Activated T-cell treated with anti-CD3 and anti-CD28 coated beads, Interleukin-2, amount 50 U/mL, for 72 hours (primary cell): ENCODE measurements at places on chromosomes 2 and 18.

- no peak for DNase-seq
Observed at GRCh38 chr18:67550872-67551520, 34.5 kb upstream of the DSEL start.

GRCh38 chr2:192230889-192231453 lies 36.2 kb upstream of the TMEFF2 start:
- no peak for DNase-seq

- no peak for DNase-seq
Observed at GRCh38 chr18:38693104-38693503, 1127.5 kb upstream of the CELF4 start.

DNA sequence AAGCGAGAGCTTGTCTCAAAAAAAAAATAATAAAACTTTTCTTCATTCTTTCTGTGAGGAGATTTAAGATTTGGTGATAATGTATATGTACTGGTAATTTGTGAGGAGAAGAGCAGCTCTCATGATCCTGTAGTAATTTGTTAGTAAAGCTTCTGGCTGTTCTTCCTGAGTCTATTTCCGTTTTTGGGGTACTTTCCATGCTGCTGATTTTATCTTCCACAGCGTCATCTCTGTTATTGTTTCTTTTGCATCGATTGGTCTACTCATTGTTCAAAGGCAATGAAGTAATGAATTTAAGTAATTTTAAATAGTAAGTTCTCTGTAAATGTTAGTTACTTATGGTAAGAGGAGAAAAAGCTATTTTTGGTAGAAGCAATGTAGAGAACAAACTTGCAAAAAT lies 12.0 kb downstream of the NDUFAF7 start:
- no peak for DNase-seq

- no peak for DNase-seq
Observed at GRCh38 chr2:218999021-218999880, 6.0 kb upstream of the CRYBA2 start.

GRCh38 chr2:30038419-30038818 lies 108.4 kb upstream of the YPEL5 start:
- DNase-seq: no peak

DNA sequence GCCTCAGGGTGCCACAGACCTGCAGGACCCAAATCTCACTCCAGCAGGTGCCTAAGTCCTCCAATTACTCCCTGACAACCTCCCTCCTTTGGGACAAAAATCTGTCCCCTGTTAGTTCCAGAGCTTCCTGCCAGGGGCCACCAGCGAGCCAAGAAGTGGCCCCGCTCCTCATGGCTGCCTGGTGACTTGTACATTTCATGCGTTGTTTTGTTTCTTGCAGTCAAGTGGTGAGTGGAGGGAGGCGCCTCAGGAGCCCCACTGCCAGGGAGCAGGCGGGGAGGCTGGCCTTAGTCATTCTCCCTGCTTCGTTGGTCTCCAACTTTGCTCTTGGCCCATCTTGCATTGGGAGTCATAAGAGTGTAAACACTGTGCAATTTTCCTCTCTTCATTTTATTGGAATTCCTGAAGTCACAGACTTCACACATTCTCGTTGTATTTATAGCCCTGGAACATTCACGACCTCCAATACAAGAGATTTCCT lies 81.3 kb downstream of the KCNF1 start:
- no peak for DNase-seq

DNA sequence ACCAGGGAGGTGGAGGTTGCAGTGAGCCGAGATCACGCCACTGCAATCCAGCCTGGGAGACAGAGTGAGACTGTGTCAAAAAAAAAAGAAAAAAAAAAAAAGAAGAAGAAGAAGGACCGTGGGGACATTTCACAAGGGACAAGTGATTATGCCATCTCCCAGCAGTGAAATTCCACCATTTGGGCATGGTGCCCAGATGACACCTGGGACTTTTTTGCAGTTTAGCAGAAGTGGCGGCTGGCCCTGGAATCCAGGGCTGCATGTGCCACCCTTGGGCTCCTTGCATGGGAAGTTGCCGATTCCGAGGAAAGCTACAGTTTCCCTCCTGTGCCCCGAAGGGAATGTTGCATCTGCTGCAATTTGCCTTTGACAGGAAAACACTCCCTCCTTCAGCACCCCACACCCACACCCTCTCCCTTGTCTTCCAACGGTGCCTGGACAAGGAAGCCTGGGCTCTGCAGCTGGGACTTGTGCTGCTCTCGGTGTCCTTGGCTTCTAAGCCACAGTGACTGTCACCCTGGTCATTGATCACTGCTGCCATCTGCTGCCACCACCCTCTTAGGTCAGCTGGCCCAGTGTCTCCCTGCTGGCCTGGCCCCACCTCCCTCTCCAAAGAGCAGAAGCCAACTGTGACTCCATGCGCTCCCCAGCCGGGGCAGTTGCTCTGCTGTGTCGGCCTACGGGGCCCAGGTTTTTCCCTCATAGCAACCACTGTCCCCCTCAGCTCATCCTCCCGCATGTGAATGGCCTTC lies 56.4 kb upstream of the LRRC30 start:
- DNase-seq: no peak

- DNase-seq: no peak
Observed at GRCh38 chr2:98334439-98335078, 11.7 kb upstream of the CNGA3 start.

GRCh38 chr2:68569604-68570003 lies 73.8 kb upstream of the PROKR1 start:
- no peak for DNase-seq

DNA sequence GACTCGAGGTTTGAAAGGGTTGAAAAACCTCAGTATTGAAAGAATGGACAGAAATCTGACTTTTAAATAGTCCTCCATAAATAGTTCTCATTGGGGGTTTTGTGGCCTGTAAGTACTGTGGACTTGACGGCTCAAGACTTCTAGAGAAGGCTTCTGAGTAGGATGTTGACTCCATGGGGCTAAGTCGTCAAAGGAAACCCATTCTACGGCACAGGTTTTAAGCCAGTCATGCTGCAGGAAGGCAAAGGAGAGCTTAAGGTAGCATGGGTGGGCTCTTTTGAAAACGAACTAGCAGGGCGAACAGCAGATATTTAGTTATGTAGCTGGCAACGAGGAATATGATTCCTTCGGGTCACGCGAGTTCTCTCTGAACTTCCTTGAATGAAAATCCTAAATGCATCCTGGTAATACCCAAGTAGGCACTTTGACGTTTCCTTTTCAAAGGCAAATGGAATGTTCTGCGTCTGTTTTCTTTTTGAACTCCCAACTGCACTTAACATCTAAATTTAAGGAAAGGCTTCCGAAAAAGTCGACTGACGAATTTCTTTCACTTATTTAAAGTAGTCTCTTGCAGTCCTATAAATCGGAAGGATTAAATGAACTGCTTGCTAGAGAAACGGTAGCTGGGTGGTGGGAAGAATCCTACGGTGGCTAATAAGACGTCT lies 1.1 kb upstream of the NEDD4L start:
- no peak for DNase-seq

- peak; percentile 12 for DNase-seq
Observed at GRCh38 chr18:48230467-48231113, 178.6 kb downstream of the ZBTB7C start.

GRCh38 chr2:22817197-22817596 lies 567.8 kb upstream of the KLHL29 start:
- no peak for DNase-seq

DNA sequence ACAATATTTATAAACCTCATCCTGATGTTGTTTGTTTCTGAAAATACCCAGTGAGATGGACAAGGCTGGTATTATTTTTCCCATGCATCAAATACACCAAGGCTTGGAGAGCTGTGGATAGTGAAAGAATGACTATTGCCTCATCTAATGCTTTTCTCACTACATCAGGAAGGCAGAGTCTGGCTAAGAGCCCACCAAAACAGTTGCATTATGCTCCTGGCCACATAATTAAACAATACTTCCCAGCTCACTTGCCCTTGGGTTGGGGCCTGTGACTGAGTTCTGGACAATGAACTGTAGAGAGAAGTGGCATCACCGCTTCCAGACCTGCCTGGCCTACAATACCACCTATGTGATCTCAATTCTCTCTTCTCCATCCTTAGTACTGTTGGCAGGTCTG lies 46.4 kb upstream of the REEP1 start:
- no peak for DNase-seq

DNA sequence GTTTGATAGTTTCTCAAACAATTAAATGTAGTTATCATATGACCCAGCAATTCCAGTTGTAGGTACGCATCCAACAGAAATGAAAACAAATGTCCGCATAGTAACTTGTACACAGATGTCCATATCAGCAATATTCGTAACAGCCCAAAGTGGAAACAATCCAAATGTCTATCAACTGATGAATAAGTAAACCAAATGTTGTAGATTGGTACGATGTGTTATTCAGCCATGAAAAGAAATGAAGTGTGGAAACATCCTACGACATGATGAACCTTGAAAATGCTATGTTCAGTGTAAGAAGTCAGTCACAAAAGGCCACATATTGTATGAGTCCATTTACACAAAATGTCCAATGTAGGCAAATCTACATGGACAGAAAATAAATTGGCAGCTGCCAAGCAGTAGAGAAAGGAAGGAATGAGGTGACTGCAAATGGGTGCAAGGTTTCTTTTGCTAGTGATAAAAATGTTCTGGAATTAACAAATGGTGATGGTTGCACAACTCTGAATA lies 26.9 kb downstream of the GAREM1 start:
- DNase-seq: no peak

DNA sequence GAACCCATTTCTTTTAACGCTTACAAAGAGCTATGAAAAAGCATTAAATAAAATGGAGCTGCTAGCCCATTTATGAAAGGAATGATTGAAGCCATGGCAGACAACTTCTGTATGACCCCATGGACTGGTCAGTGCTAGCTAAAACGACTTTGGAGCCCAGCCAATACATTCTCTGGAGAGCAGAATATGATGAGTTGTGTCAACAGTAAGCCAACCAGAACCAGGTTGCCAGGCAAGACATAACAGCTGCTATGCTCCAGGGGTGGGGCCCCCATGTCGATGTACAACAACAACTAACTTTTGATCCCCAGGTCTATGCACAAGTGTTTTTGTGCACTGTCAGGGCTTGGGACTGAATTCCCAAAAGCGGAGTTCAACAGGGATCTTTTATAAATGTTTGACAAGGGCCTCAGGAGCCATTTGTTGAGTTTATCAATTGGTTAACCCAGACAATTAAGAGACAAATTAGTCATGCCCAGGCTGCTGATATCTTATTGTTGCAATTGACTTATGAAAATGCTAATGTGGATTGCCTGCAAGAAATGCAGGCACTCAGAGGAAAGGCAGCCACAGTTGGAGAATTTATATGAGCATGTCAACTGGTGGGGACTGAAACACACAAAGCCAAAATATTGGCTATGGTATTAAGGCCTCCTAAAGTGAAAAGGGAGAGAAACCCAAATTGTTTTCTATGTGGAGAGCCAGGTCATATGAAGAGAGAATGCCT lies 64.6 kb upstream of the MYO3B start:
- no peak for DNase-seq

DNA sequence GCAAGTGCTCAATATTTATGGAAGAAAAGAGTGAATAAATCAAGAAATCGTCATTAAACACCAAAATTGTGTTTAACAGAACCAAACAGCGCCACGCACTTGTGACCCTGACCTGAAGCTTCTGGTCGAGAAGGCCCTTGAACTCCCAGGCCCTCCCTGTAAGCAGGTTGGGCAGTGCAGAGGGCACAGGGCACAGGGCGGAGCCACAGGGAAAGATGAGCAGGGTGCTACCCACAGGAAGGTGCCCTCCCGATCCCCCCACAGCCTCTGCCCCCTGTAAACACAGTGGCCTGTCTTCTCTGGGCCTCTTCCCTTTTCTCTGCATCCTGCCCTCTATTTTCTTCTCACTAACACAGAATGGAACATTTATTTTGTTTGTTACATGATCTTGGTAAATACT lies 16.9 kb upstream of the TUBB6 start:
- DNase-seq: no peak

- DNase-seq: no peak
Observed at GRCh38 chr2:218716070-218716469, 5.4 kb downstream of the TTLL4 start.

GRCh38 chr2:63663013-63663864 lies 74.5 kb downstream of the MDH1 start:
- DNase-seq: no peak

- no peak for DNase-seq
Observed at GRCh38 chr2:25895018-25895417, 16.7 kb upstream of the ASXL2 start.

GRCh38 chr2:238700117-238700457 lies 147.8 kb upstream of the TWIST2 start:
- no peak for DNase-seq

DNA sequence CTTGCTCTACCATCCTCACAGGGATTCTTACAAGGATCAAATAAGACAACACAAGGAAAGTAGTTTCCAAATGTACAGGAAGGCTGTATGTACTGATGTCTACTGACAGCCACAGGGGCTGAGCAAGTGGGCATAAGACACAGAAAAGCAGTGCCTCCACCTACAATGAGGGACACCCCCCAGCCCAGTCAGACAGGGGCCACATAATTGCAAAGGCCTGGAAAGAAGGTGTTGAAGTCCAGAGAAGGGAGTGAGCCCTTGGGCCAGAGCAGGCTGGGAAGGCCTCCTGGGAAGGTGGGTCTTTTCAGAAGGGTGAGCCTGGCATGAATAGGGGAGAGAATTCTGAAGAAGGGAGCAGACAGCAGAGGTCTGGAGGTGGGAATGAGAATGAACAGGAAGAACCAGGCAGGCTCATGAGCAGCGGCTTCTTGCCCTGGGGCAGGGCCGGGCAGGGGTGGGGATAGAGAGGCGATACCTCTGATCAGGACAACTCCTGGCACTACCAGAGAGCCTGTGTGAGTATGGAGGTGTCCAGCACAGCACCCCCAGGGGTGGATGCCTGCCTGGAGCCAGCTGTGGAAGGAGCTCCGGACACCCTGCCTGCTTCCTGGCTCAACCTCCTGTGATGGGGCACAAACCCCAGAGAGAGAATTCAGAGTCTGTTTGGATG lies 30.1 kb downstream of the HS1BP3 start:
- no peak for DNase-seq
